Inflammatory macrophage (primary cell): ENCODE measurements at places on chromosomes 3 and 15.

GRCh38 chr15:96324192-96324895 is 6.2 kb upstream of the NR2F2 start:
- no peak for DNase-seq

- peak; percentile 45 for DNase-seq
Observed at GRCh38 chr15:101237251-101237650, 14.6 kb downstream of the CHSY1 start.

DNA sequence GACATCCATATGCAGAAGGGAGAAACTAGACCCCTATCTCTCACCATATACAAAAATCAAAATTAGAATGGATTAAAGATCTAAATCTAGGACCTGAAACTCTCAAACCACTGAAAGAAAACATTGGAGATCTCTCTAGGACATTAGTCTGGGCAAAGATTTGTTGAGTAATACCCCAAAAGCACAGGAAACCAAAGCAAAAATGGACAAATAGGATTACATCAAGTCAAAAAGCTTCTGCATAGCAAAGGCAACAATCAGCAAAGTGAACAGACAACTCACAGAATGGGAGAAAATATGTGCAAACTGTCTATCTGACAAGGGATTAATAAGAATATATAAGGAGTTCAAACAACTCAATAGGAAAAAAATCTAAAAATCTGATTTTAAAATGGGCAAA is 54.8 kb downstream of the MYO9A start:
- DNase-seq: no peak

DNA sequence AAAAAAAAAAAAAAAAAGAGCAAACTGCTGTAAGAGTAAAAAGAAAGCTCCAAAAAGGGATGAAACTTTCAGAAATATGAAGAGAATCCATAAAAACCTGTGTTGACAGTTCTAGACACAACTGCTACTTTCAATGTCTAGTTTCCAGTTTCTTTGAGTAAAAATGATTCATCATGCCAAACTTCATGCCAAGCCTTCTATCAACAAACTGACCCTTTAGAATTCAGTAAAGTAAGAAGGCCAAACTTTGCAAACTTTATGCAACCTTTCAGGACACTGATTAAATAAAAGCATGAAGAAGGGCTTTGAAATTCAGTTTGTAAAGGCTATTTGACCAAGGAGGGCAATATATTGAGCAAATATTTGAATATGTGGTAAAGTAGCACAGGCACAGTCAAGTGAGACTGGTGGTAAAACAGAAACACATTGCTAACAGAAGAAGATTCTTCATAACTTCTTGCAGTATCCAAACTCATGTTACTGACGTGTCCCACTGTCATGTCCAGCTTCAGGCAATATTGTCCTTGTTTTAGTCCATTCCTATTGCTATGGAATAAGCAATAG is 56.3 kb upstream of the CFAP20DC start:
- DNase-seq: no peak

DNA sequence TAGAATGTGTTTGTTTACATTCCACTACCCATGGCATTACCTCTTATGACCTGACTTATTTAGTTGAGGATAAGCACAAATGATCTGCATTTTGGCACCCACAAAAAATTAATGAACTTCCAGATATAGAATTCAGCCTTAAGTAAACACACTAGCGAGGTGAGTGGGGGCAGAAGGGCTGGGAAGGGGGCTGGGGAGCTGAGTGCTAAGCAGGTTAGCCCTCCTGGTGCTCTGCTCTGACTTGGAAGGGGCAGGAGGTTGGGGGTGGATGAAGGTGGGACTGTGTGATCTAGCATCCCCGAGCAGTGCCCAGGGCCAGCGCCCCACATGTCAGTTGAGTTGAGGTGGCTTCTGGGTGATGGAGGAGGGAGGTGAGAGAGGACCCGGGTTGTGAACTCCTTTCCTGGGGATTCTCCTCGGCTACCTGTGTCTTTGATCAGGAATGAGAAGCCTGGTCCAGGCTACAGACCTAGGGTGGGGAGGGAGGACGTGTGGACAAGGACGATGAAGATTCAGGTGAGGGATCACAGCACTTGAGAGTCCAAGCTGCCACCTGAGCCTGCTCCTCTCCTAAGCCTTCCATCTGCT is 178.6 kb upstream of the SMAD3 start:
- no peak for DNase-seq

- DNase-seq: no peak
Observed at GRCh38 chr3:128463354-128463753, 3.3 kb downstream of the DNAJB8 start.

GRCh38 chr3:169527507-169527906 is 136.0 kb downstream of the MECOM start:
- no peak for DNase-seq

DNA sequence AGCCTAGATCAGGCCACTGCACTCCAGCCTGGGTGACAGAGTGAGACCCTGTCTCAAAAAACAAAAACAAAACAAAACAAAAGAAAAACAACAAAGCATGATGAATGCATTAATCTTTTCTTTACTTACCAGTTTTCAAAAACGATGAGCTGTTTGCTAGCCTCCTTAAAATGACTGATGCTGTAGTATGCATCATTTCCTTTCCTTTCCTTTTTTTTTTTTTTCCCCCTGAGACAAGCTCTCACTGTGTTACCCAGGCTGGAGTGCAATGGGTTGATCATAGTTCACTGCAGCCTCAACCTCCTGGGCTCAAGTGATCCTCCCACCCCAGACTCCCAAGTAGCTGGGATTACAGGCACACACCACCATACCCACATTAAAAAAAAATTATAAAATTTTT is 202.0 kb downstream of the ADAMTSL3 start:
- DNase-seq: no peak

DNA sequence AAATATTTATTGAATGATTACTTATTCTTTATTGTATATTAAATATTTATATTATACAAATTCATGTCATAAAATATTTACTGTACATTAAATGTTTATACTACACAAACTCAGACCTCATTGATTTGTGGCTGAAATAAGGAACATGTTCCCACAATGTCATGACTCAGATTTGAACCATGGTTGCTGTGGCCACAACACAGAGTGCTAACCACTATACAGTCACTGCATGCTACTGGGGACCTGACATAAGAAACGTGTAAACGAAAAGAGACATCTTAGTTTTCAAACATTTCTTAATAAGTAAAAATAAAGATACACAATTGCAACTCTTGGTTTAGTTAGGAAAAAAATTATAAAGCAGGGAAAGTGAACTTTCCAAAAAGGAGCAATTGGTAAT is 99.1 kb upstream of the AGTR1 start:
- DNase-seq: no peak

DNA sequence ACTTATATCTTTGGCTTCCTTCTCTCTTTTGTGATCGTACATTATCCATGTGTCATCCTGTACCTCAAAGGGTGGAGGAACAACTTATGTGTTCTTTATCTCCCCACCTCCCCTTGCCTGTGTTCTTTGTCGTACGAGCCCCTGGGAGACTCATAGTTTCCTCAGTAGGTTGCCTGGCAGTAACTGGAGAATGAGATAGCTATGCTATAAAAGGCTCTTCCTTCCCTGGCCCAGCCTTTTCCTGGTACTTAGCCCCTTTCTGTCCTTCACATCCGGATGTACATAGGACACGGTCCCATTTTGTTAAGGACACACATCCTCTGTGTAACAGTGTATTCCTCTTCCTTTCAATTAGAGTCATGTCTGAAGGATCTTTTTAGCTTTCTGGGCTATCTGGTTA is 32.1 kb downstream of the PLCL2 start:
- no peak for DNase-seq

DNA sequence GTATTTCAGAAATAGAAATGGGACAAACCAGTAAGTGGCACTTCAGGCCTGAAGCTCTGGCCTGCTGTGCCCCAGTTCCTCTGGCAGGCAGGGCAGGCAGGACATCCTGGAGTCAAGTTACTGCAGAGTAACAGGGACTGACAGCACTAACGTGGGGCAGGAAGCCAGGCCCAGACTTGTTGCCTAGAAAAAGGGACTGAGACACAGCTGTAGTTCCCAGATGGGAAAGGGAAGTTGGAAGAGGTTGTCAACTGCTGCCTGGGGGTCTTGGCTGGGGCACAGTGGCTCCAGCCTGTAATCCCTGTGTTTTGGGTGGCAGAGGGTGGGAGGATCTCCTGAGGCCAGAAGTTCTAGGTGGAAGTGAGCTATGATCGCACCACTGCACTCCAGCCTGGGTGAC is 171.9 kb downstream of the FMN1 start:
- peak; percentile 4 for DNase-seq

DNA sequence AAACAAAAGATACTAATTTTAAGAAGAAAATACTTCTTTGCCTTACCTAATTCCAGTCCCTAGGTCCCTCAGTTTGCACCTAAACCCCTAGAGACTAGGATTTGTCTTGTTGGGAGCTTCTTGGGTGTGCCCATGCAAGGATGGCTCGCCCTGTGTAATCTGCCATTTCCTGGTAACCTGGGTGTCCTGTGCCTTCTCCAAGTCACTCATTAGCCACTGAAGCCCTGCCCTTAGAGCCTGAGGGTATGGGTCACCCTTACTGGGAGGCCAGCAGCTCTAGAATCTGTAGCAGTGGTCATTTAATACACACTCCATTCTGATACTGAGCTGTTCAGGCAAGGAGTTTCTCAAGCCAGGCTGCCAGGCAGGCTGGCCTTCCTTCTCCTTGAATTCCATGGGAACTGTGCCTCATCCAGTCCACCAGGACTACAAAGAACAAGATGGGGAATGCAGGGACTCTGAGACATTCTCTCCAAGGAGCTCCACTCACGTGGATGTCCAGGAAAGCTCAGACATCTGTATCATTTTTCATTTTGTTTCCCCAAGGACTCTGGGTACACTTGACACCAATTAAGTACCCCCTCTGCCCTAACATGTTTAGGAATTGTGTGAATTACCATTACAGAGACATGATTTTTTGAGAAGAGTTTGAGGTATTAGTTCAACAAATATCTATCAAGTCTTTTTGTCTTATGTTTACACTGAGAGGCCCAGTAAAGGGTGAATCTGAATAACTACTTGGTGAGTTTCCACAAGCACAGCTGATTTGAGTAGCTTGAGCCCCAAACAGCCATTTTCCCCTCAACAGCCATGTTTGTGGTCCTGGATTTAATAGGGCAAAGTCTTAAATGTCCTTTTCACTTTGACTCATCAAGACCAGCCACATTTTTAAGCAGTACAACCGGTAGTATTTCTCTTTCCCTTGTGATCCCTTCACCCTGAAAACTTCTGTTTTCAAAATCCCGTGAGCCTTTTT is 52.6 kb downstream of the ARNT2 start:
- no peak for DNase-seq

DNA sequence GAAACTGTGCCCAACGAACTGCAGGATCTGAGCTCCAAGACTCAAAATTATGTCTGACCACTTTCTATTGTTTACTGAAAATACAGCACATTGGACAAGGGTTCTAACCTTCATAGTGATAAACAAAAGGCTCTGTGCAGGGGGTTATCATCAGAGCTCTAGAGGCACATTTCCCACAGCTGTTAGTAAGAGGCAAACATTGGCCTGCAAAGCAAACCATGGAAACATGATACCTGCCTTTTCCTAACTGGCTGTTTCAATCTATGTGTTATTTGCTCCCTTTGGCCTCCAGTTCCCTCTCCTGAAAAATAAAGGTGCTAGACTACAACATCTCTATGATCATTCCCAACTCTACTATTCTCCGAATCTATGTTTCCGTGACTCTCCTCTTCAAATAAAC is 159.7 kb upstream of the ARHGEF26 start:
- DNase-seq: no peak

DNA sequence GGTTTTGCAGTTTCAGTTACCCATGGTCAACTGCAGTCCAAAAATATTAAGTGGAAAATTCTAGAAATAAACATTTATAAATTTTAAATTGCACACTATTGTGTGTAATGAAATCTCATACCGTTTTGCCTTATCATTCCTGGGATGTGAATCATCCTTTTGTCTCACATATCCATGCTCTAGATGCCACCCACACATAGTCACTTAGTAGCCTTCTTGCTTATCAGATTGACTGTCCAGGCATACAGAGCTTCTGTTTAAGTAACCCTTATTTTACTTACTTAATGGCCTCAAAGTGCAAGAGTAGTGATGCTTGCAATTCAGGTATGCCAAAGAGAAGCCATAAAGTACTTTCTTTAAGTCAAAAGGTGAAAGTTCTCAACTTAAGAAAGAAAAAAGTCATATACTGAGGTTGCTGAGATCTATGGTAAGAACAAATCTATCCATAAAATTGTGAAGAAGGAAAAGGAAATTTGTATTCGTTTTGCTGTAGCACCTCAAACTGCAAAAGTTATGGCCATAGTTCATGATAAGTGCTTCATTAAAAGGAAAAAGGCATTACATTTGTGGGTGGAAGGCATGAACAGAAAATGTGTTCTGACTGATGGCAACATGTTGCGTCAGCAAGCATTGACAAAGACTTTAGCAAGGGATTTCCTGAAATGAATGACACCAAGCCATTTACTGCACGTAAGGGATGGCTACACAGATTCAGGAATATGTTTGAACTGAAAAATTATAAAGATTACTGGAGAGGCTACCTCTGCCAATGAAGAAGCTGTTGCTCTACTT is 43.8 kb downstream of the SPATA16 start:
- DNase-seq: no peak

DNA sequence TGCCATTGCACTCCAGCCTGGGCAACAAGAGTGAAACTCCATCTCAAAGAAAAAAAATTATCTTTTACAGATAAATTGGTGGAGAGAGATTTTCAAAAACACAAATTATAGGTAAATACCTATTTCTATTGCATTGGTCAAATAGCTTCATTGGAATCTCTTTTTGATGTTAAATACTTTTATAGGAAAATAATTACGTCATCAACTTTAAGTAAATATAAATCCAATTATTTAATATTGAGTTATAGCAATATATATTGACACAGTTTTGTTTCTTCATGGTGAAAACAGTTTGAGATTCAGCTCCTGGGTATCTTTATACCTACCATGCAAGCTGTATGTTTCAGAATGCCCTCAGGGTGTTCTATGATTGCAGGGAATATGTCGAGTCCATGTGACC is 172.1 kb downstream of the TP63 start:
- no peak for DNase-seq

DNA sequence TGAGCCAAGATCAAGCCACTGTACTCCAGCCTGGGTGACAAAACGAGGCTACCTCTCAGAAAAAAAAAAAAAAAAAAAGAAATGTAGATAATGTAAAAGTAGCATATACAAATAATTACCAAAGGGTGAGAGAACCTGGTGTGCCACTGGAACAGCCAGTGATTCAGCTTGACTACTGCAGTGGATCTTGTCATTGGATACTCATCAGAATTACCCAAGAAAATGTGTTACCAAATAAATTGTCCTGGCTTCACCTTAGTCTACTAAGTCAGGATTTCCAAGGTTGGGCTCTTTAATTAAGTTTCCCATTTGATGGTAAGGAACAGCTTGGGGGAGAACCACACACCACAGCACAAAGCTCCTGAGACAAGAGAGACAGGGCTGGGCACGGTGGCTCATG is 1.5 kb downstream of the NICN1 start:
- no peak for DNase-seq
